ENCODE measurements at places on chromosomes 13 and 19.

GRCh38 chr19:38057959-38058690, 151.1 kb downstream of the SIPA1L3 start:
- no peak for DNase-seq

- DNase-seq = no peak
Observed at GRCh38 chr13:110483386-110483968, 78.0 kb downstream of the RAB20 start.

- no peak for DNase-seq
Observed at GRCh38 chr19:3575260-3575741, 2.6 kb downstream of the HMG20B start.

DNA sequence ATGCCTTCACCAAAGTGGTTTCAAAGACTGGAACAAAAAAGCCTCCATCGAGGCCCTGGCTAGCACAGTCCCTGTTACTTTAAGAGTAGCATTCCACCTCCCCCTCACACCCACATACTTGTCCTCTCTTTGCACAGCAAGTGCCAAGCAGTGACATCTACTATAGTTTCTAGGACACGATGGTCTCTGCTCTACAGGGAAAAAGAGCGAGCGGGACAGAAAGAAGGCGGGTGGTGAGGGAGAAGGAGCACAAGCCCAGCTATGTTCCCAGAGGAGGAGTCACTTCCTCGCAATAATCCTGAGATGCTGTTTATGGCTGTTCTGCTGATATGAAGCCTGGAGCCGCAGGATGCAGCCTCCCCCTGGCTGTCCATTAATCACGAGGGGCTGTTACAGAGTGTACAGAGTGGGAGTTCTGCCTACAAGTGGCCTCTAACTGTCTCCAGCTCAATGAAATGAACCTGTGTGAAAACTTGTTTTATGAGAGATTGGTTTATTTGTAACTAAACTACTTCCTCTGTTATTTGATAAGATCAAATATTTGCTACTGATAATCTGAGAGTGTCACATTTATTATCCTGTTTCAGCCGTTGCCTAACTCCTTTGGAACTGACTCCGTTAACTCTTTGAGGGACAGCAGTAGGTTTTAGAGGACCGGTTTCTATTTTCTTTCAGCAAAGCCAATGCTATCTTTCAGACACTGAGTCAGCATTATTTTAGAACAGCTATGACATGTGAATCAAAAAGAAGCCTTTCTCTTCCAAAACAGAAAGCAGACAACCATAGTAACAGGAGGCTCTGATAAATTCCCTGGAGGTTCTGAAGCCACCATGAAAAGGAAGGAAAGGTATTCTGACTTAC, 208.0 kb downstream of the SPRY2 start:
- peak; percentile 86 for DNase-seq

- no peak for DNase-seq
Observed at GRCh38 chr13:44431150-44431549, 57.5 kb downstream of the SERP2 start.

DNA sequence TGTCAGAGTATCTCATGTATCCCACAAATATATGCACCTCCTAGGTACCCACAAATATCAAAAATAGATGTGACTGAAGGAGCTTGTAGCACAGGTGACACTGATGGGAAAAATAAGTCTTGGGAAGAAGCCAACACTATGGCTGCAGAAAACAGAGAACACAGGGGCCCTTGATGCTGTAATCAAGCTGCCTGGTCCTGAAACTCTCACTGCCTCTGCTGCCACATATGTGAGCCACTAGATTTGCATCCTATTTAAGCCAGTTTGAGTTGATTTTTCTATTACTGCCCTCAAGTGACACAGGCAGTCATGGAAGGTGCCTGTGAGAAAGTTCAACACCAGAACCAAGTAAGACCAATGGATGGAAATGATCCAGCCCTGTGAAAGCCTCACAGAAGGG, 720.8 kb downstream of the UQCRFS1 start:
- no peak for DNase-seq

DNA sequence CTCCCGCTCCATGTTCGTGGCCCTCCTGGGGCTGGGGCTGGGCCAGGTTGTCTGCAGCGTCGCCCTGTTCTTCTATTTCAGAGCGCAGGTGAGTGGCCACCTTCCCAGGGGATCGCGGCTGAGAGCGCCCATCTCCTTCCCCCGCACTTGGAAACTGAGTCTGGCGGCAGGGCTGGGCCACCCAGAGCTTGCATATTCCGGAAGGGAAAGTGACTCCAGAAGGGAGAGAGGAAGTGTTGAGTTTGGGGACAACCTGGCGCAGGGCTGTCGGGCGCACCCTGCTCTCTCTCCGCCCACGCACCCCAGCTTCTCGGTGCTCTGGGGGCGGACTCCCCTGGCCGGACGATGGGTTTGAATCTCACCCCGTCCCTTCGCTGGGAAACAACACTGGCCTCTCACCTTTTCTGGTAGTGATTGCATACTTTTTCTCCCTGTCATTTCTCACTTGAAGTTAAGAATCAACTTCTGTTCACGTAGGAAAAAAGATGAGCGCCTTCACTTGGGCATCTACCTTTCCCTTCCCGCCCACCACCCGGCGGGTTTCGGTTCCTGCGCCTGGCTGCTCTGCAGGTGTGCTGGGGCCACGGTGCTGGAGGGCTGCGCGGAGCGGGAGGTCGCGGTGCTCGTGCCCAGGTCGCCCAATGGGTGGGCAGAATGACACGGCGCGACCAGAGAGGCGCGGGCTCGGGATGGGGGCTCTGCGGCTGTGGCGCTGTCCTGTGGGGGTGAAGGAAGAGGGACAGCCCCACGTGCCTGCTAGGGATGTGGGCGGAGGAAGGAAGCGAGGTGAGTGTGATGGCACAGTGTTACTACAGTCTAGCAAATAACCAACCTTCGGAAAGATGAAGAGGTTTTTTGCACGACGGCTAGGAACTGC, 721 bp downstream of the TNFSF11 start:
- DNase-seq = no peak

DNA sequence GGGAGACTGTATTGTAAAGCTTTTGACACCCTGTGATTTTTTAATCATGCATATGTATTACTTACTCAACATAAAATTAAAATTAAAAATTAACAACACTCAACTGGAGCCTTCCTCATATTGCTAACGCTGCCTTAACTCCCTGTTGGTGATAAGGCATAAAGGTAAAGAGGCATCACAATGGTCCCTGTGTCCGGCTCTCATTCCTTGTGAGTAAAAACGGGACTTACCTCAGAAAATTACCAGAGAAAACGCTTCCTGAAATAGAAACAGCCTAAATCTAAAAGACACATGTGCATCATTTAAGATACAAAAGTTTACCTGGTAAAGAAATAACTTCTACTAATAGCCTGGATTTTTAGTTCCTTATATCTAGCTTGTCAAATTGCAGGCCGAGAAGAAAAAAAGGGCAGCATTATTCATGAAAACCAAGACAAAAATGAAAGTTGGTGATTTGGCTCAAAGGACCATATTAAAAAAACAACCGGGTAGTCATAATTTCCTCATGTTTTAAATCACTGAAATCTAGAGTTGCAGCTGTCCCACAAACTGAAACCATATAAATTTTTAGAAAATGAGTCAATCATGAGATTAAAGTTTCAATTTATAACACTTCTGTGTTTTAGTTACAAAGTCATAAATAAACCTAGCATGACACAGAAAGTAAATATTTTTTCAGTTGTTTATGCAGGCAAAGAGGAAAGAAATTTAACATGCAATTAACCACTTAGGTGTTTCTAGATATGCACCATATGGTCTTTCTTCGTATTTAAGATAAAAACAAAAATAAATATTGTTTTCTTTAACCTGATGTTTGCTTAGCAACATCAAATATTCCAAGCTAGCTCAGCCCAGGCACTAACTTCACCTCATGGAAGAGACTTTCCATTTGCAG, 94.7 kb downstream of the MIPEP start:
- no peak for DNase-seq

All from coronary artery (tissue), 2 donors.